Kidney (tissue), 22 donors: ENCODE measurements at places on chromosomes 13 and 19. TPM values are rescaled to one million over a fixed set of nuclear protein-coding genes. Genes with fewer than 3 reads are reported as not detected.
A peak's percentile ranks its signal among the peaks of the same experiment; 100 is the strongest.

- H3K4me1 ChIP-seq: no peaks in the 10 kb centered on the region
- no peaks in the 10 kb centered on the region for H3K27me3 ChIP-seq
- no peak overlapping the region for H3K4me3 ChIP-seq
- H3K36me3 ChIP-seq: peaks cover 4% of the 10 kb centered on the region
- no peak overlapping the region for H3K27ac ChIP-seq
Measured at GRCh38 chr19:38142176-38143035, 81.6 kb downstream of the DPF1 start.

DNA sequence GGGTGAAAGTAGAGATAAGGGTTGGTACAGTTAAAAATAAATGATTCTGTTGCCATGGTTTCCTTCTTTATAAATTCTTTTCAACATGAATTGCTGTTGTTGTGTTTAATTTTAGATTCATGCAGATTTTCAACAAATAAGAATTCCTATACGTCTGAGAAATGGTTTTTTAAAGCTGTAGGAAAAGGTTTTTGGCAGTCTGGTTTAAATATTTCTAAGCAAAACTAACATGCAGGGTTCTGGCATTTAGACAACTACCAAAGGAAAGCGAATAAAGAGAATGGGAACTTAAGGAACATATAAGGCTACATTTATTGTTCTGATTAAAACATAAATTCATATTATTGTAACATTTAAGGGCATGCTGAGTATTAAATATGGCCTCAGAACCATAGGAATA is 203.0 kb upstream of the MIR17HG start:
- DNase-seq: no peak
- no peaks in the 10 kb centered on the region for H3K36me3 ChIP-seq
- no peaks in the 10 kb centered on the region for H3K27me3 ChIP-seq
- no peak overlapping the region for H3K4me3 ChIP-seq
- H3K4me1 ChIP-seq: no peaks in the 10 kb centered on the region
- H3K27ac ChIP-seq: no peak overlapping the region

GRCh38 chr19:10828981-10829821 is 6.8 kb downstream of the TMED1 start:
- no peak for DNase-seq
- H3K36me3 ChIP-seq: no peaks in the 10 kb centered on the region
- H3K4me1 ChIP-seq: no peaks in the 10 kb centered on the region
- no peaks in the 10 kb centered on the region for H3K27me3 ChIP-seq
- no peak overlapping the region for H3K4me3 ChIP-seq

DNA sequence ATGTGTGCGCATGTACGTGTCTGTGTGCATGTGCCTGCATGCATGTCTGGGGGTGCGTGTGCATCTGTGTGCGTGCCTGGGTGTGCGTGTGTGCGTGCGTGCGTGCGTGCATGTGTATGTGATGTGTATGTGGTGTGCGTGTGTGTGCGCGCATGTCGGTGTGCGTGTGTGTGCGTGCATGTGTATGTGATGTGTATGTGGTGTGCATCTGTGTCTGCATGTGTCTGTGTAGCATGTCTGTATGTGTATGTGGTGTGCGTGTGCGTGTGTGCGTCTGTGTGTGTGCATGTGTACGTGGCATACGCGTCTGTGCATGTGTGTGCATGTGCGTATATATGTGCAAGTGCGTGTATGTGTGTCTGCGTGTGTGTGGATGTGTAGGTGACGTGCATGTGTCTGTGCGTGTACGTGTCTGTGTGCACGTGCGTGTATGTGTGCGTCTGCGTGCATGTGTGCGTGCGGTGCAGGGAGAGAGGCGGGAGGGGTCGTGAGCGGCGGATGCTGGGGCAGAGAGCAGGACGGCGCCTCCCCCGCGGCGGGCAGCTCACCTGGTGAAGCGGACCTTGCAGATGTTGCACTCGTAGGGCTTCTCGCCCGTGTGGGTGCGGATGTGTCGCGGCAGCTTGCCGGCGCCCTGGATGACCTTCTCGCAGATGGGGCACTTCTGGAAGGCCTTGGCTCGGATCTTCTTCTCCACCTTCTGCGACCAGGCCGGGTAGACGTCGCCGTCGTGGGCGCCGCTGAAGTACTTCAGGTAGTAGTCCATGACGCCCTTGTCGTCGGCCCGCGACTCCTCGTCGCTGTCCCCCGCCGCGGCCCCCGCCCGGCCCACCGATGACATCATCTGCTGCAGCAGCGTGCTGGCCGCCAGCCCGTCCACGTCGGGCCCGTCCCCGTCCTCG is 13.0 kb downstream of the ZBTB7A start:
- peaks cover 12% of the 10 kb centered on the region for H3K36me3 ChIP-seq
- H3K27me3 ChIP-seq: no peaks in the 10 kb centered on the region
- DNase-seq: no peak
- peak overlapping the region; percentile 26 for H3K4me3 ChIP-seq
- peaks cover 16% of the 10 kb centered on the region for H3K4me1 ChIP-seq

The CCNA1 gene
- 0.98 TPM for total RNA-seq

The EHD2 gene
- total RNA-seq: 105 TPM
